ENCODE measurements at places on chromosomes 6 and 20.

DNA sequence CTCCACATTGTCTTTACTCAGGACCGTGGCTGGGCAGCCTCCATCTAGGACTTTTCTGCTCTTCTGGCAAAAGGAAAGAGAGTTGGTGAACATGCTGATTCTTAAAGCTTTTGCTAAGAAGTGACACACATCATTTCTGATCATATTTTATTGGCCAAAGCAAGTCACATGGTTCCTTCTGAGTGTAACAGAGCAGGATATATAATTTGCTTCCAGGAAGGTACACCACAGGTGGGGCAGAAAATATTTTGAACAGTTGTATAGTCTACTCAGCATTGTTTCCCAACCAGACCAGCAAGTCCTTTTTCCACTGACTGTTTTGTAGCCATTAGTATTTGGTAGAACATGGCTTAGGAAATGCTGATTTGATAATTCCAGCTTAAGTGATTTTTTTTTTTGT, 73.5 kb downstream of the AKAP7 start:
- DNase-seq = no peak

DNA sequence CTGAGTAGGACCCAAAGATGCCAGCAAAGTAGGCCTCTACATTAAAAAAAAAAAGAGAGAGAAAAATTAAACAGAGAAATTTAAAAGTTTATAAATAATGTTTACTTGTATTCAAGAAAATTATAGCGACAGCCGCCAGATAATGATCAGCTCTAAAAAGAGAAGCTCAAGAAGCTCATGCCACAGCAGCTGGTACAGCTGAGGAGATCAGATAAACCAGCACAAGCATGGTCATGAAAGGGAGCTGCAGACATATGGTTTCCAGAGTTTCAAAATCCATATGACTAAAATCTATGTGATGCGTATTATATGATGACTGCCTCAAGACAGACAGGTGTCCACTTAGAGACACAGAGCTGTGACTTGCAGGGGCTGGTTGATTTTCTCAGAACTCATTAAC, 13.6 kb upstream of the HLA-C start:
- DNase-seq = no peak

DNA sequence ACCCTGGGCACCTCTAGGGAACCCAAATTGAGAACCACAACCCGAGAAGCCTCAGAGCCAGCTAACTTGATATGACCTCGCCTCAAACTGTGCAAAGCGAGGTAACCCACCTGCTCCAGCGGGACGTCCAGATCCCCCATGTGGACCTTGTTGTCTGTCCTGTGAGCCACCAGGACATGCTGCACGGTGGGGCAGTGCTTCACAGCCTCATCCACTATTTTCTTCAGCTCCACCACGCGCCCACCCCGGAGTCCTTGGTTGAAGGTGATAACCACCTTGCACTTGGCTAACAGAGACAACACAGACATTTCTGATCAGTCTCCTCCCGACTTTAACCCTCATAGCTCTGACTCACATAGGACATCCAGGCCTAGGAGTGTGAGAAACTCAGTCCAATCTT, 30.8 kb upstream of the APMAP start:
- no peak for DNase-seq

GRCh38 chr6:57147955-57148858, 23.9 kb upstream of the BAG2 start:
- no peak for DNase-seq

- no peak for DNase-seq
These were observed 129.8 kb downstream of the PREX1 start for GRCh38 chr20:48697845-48698491.

All from NCI-H1930 (cell line).